Stimulated activated CD4-positive, alpha-beta T cell treated with anti-CD3 and anti-CD28 coated beads, Interleukin-4, amount 100 ng/mL, for 1 hour (primary cell): ENCODE measurements at places on chromosomes 6 and 20.
A peak's percentile ranks its signal among the peaks of the same experiment; 100 is the strongest.

- no peak for DNase-seq
Observed at GRCh38 chr20:53517146-53517545, 76.5 kb downstream of the ZNF217 start.

DNA sequence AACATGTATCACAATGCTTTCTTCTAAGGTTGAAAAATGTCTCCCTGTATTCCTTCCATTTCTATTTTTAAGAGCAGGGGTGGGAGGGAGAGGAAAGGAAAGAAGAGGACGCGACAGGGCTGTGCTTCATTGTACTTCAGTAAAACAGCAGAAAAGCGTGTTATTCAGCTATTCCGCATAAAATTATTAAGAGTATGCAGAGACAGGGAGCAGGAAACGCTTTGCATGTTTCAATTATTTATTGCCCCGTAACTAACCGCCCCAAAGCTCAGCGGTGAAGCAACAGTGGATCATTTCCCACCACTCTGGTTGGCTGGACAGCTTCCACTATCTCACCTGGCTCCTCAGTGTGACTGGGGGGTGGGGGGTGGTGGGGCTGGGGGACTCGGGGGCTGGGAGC lies 188.9 kb downstream of the TTLL2 start:
- no peak for DNase-seq

DNA sequence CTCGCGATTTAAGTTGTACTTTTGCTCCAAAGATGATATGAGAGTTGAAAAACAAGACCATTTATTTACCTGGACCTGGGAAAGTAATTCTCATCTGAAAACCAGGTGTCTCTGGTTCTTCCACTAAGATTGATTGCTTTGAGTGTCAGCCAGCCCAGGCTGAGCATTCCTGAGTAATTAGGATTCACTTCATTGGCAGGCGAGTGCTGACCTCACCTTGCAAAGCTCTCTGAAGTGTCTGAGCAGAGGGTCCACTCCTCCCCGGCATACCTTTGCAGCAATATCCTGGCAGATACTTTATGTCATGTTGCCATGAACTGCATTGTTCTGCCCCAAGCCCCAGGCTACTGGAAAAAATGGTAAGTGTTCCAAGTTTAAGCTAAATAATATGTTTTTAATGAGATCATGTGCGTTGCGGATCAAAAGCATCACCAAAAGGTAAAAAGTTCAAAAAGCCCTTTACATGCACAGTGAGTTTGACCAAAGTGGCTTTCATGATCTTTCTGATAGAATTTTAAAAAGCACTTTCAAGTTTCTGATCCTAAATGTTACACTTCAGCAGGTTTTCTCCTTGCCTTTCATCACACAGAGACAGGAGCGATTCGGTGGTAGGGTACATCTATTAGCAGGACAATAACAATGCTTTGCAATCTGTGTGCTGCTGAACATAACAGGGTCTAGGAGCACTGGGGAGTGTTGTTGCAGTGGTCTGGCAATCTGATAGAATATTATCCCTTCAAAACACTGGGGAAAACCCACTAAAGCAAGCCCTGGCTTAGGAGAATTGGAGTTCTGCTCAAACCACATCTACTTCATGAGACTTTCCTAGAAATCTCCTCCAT lies 127.8 kb upstream of the EEF1E1 start:
- DNase-seq = no peak

GRCh38 chr20:39985271-39985827 lies 703.7 kb downstream of the MAFB start:
- DNase-seq = no peak

DNA sequence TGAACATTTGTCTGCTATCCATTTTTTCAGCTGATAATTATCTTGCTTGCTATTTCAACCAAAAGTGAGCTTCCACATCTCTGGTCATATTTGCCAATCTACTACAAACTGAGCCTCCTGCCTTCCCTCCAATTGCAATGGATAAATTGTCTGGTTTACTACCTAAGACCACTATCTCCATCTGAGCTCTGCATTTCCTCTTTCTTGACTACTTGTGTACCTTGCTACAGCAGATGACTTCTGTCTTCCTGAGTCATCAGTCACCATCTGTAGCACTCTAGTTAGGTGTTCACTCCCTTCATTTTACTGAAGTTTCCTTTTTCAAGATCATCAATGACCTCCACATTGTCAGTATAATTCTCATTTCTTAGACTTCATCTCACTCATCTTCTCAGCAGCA lies 33.5 kb upstream of the PHIP start:
- no peak for DNase-seq

DNA sequence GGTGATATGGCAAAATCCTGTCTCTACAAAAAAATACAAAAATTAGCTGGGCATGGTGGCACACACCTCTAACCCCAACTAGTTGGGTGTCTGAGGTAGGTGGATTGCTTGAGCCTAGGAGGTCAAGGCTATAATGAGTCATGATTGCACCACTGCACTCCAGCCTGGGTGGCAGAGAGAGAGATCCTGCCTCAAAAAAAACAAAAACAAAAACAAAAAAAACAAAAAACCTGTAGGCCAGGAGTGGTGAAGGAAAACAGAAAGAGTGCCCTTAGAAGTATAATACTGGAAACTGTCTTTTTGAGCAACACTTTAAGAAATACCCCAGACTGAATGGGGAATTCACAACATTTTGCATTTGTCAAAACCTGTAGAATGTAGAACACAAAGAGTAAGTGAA lies 85.3 kb downstream of the JARID2 start:
- no peak for DNase-seq

DNA sequence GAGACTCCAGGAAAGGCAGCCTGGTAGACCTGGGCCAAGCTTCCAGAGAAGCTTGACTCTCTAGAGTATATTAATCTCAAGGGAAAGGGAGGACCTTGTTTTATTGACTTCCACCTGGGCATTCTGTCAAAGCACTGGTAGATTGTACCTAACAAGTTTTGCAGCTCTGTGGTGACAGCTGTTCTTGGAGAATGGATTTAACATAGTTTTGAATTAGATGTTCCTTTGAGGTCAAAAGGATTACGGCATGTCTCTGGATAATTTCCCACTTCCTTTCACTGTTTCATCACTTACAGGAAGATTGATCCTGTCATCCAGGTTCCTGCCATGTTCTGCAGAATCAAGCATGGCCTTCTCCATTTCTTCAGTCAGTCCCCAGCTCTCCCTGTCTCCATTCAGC lies 246.0 kb downstream of the PHACTR1 start:
- DNase-seq = no peak

GRCh38 chr6:118889163-118889562 lies 4.8 kb upstream of the ASF1A start:
- DNase-seq = no peak

DNA sequence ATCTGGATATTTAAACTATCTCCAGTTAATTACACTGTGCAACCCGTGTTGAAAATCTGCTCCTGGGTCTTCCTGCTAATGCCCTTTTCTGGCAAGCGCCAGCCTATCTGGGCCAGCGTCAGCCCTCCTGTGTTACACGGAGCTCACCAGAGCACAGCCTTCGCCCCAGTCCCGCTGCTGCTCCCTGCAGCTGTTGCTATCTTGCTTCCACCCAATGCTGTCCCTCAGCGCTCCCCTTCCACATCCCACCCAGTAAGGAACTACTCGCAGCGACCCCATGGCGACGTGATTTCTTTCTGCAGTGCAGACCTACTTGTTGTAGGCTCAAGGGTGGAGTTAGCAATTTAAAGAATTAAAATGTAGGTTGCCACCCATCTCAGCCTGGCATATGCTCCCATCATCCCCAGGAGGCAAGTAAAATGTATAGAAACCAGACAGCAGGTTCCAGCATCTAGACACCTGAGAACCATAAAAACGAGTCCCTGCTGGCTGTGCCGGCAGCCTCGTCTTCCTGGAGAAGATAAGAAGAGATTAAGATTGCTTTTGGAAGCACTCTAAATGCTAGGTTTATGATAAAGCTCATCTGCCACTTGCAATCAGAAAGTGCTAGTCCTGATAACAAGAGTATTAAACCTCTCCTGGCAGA lies 254.3 kb upstream of the FOXQ1 start:
- DNase-seq = no peak

DNA sequence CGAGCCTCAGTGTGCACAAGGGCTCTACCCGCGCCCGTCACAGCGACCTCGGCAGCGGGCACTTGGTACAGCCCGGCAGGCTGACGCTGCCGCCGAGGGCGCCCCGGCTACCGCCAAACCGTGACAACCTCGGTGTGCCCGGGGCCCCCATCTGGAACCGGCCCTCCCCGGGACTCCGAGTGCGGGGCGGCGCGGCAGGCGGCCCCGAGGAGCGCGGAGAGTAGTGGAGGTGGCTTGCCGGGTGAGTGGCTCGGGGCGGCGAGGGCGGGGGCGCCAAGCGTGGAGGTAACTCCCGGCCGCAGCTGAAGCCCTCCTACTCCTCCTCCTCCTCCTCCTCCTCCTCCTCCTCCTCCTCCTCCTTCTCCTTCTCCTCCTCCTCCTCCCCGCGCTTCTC lies at the start of gene ISM1:
Gene ISM1, plus strand, starts transcription at position 371 of the 394 bp plus-strand sequence. CDS start 503 bp downstream, outside the sequence.
- DNase-seq = peak; percentile 57

GRCh38 chr6:22059946-22060345 lies 236.9 kb downstream of the PRL start:
- DNase-seq = no peak

DNA sequence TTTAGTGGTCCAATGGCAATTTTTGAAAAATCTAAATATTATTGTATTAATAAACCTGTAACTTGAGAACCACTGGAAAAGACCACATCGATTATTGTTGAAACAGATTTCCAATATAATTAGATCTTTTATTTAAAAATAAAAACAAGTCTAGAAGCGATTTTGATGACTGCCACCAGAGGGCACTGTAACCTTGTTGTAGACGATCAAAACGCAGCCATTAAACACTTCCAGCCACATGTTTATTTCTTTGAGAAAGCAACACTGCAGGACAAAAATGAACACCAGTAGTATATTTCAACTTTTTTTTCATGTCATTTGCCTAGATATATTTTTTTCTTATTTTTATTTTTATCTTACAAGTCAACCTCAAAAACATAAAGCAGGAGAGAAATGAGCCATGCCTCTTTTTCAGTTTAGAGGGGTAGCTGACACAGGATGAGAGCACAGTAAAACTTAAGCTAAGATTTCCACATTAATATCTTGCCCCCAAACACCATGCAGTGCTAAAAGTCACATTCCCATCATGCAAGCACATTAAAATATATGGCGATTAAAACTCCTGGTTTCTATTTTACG lies 115.4 kb downstream of the OPRM1 start:
- DNase-seq = peak; percentile 50

GRCh38 chr6:41153992-41154625 lies at the start of gene TREML1:
TSS of gene TREML1 (minus strand) at chr6:41154347. CDS start at chr6:41154288, 59 bp downstream.
- DNase-seq = no peak

DNA sequence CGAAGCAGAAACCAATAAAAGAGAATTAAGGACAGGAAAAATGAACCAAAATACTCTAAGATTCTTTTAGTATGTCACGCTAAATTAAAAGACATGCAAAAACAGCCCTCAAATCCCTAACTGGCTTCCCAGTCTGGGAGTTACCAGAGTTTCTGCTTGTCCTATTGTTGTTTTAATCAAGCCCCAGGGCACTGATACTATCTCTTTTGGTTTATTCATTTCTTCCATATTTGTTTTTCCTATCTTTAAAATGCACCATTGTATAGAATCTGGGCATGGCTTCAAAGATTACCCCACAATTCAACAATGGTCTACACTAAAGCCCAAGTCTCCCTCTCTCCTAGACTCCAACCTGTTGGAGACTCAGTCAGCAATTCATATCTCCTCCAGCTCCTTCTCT lies 169.1 kb downstream of the MYLK4 start:
- no peak for DNase-seq

DNA sequence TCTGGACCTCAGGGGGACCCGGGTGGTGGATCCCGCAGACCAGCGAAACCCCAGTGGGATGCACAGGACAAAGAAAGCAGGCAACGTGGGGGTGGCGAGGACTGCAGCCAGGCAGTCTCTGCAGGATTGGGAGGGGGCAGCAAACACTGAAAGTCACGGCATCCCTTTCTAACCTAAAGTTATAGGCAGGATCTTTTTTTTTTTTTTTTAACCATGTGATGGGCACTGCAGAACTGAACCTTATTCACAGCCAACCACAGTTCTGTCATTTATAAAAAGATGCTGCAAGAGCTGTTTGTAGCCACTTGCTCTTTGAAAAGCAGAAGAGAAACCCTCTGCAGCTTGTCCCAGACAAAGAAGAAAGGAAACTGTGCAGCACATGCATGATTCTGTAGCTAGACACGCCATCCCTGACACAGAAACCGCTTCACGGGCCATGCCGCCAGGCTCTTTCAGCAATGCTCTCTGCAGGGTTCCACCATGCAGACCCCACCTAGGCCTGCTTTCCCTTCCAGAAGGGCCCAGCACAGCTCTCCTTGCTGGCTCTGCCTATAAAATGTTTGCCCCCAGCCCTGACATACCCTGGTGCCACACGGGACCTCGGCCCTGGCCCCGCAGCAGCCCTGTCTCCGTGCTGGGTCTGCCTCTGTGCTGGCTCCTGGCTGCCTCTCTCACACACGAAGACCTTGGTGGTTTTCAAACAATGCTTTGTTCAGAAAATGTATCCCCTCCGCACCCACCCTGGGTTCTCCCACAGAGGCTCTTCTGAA lies 70.8 kb downstream of the PYGB start:
- no peak for DNase-seq

DNA sequence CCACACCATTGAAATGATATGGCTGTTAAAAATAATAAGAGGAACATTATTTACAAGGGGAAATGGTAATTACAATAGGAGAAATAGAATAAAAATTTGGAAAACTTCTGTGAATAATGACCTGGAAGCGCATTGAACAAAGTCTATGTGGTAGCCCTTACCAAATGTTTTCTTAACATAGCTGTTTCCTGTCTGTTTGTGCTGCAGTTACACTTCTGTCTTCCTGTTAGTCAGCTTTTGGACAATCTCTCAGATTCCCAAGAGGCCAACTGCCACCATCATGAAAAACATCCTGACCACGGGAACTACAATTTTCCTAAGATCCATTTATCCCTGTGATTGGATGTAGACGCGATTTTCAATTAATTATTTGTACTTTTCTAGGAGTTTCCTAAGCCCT lies 754.4 kb upstream of the MARCKS start:
- DNase-seq = no peak

DNA sequence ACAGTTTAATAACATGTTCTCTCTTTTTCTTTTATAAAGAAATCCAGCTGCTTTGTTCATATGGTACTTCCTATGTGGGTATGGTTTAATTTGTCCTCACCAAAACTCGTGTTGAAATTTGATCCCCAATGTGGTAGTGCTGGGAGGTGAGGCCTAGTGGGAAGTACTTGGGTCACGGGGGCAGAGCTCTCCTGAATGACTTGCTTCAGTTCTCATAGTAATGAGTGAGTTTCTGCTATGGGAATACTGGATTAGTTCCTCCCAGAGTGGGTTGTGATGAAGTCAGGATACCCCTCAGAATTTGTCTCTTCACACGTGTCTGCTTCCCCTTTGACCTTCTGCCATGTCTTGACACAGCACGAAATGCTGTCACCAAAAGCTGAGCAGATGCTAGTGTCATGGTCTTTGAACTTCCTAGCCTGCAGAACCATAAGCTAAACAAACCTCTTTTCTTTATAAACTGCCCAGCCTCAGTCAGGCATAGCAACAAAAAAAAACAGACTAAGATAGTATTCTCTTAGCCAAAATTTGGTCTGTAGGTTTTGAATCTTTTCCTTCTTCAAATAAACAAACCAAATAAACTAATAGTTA lies 87.8 kb upstream of the HS3ST5 start:
- DNase-seq = no peak

GRCh38 chr20:15162079-15162647 lies 824.8 kb upstream of the FLRT3 start:
- no peak for DNase-seq
